ENCODE measurements at places on chromosomes 7 and 10. TPM values are rescaled to one million over a fixed set of nuclear protein-coding genes. Genes with fewer than 3 reads are reported as not detected.

Gene ANKRD7
- 1.9 TPM for total RNA-seq

Gene VSTM4
- 1.1 TPM for total RNA-seq

Gene FAM25C
- total RNA-seq: not detected

Gene HBP1
- 86.0 TPM for total RNA-seq

Gene SFRP4
- total RNA-seq: 3.2 TPM

Measured in uterine smooth muscle cell (primary cell).